ENCODE measurements at places on chromosomes 3 and 15.

DNA sequence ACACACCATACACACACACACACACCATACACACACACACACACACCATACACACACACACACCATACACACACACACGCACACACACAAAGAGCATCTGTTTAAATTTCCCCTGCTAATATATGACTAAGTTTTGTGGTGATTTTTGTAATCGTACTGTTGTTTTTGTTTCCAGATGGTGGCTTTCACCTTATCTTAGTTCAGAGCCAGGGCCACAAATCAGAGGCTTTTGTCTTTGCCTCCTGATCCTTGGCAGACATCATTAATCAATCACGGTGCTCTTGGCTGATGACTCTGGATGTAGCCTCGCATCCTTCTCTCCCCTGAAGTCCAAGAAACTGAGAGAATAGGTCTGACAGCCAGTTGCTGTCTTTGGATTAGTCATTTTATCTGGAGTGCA lies 52.1 kb downstream of the EDEM1 start:
- DNase-seq, result no peak

GRCh38 chr3:87727783-87728182 lies 331.0 kb downstream of the CGGBP1 start:
- DNase-seq, result no peak

GRCh38 chr3:181709537-181710279 lies 2.0 kb upstream of the SOX2 start:
- DNase-seq, result no peak

GRCh38 chr3:160210799-160211221 lies 14.4 kb upstream of the C3orf80 start:
- DNase-seq, result no peak

DNA sequence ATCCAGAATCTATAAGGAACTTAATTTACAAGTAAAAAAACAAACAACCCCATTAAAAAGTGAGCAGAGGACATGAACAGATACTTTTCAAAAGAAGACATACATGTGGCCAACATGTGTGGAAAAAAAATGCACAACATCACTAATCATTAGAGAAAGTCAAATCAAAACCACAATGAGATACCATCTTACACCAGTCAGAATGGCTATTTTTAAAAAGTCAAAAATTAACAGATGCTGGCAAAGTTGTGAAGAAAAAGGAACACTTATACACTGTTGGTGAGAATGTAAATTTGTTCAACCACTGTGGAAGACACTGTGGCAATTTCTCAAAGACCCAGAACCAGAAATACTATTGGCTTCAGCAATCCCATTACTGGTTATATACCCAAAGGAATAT lies 830.0 kb upstream of the ALCAM start:
- DNase-seq, result no peak

DNA sequence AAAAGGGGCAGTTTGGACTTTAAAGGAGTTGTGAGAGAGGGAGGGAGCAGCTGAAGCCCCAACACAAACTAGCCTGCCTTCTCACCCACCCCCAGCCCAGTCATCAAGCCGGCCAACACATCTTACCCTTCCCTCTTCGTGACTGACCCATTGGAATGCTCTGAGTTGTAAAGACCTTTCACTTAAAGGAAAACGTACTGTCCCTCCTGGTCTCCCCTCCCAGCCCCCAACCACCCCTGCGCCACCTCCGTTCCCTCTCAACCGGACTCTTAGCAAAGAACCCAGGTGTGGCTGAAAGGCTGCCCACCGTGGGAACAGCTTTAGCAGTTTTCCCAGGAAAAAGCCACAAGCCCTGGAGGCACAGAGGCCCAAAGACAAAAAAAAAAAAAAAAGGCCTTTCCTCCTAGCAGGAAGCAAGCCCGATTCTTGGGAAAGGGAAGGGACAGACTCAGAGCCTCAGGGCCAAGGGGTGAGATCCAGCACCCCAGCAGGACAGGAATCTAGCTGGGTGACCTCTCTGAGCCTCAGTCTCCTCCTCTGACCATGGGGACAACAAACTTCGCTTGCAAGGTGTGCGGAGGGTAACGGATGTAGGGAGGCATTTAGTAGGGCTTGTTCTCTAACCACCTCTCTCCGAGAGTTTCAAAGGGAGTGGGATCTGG lies 2.4 kb downstream of the CYP11A1 start:
- no peak for DNase-seq

Measured in stimulated activated CD4-positive, alpha-beta T cell treated with anti-CD3 and anti-CD28 coated beads, Interleukin-1b, Interleukin-23, amount 100 ng/mL, for 1 hour (primary cell).